ENCODE measurements at places on chromosomes 5 and 9.

DNA sequence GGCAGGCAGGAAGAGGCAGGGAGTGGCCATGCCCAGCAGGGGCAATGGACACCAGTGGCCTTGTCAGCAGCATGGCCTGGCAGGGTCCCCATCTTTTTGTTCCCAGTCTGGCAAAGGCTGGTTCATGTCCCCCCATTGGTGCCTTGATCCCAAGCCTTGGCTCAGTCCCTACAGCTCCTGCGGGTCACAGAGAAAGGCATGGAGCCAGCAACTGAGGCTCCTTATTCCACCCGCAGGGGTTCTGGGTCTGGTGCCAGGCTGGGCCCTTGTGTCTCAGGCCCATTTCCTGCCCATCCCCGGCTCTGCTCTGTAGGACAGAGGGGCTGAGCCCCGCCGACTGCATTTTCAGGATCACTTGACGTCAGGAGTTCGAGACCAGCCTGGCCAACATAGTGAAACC lies 14.0 kb downstream of the TRIM14 start:
- DNase-seq = no peak

GRCh38 chr5:38670066-38670465 lies 113.6 kb upstream of the LIFR start:
- no peak for DNase-seq

DNA sequence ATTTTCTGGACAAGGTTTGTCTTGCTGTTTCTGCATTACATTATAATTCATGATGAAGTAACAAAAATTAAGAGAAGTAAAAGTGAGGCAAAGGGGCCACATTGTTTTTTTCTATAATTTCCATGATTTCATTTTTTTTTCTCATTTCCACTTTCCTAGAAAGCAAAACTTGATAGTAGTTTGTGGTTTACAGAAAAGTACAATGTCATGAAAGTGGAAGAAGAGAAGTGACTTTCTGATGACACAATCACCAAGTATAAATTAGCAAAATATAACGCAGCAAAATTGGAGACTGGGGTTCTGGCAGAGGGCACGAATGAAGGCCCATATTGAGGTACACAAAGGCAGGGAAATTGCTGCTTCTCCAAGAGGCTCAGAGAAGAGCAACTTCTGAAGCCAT lies 5.0 kb upstream of the IFNA14 start:
- DNase-seq = no peak

- no peak for DNase-seq
These were observed 1398.3 kb upstream of the CDH6 start for GRCh38 chr5:29795096-29795652.

- no peak for DNase-seq
These were observed 384.4 kb upstream of the PDE4D start for GRCh38 chr5:60277941-60278340.

- DNase-seq = no peak
These were observed 254.0 kb upstream of the GAS1 start for GRCh38 chr9:87201351-87201751.

- DNase-seq = no peak
These were observed 1.2 kb downstream of the LHX6 start for GRCh38 chr9:122227575-122227900.

- no peak for DNase-seq
These were observed 343 bp upstream of the FANCC start for GRCh38 chr9:95317893-95318211.

DNA sequence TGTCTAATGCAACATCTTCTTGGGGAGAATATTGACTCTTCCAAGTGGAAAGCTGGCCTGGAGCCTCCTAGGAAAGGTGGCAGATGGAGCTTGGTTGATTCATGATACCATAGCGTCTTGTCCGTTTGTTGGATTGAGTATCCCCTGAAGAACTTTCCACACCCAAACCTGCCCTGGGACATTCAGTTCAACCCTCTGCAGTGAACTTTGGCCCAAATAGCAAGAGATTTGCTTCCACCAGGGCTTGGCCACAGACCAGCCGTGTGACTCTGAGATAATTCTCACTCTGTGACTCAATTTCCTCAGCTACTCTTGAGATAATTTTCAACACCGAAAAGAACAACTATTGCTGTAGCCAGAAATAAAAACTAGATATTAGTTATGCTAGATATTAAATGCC lies 108.0 kb upstream of the RAD23B start:
- no peak for DNase-seq

DNA sequence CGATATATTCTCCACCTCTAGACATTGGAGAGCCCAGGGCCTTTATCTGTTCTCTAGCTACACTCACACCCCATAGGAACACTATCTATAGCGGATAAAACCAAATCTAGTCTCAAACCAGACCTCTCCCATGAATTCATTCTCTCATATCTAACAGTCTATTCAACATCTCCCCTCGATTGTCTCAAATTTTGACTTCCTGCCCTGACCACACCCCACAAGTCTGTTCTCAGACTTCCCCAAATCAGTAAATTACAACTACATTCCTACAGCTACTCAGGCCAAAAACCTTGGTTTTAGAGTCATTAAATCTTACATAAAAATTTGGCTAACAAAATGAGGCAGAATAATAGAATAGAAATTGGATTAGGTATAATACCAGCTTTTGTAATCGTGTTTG lies 12.5 kb upstream of the SLC1A3 start:
- no peak for DNase-seq

GRCh38 chr9:98043915-98044314 lies 12.6 kb upstream of the NANS start:
- no peak for DNase-seq

- no peak for DNase-seq
These were observed 256.7 kb downstream of the PARP8 start for GRCh38 chr5:50922942-50923767.

DNA sequence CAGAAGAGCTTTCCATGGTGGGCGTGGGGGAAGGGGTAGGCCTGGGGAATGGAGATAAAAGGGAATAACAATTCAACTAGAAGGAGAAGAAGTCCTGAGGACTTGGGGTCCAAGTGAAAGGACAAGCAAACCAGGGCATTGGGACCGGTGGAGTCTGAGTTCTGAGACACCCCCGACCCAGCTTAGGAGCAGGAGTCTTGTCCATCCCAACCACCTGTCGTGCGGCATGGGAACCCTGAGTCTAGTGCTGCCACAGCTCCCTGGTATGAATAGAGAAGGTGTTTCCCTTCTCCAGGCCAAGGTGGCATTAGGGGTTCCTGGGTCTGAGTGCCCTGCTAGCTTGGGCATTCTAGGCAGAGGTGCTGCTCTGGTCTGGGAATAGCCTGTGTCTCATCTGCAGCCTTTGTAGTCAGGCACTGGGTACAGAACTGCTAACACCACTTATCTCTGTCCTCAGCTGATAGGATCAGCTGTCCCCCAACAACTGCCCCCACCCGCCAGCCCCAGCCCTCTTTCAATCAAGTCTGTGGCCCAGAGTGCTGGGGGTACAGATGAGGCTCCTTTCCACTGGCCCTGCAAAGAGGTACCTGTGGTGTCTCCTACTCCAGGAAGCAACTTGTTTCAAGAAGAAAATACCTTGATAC lies 9.9 kb downstream of the HNRNPAB start:
- no peak for DNase-seq

DNA sequence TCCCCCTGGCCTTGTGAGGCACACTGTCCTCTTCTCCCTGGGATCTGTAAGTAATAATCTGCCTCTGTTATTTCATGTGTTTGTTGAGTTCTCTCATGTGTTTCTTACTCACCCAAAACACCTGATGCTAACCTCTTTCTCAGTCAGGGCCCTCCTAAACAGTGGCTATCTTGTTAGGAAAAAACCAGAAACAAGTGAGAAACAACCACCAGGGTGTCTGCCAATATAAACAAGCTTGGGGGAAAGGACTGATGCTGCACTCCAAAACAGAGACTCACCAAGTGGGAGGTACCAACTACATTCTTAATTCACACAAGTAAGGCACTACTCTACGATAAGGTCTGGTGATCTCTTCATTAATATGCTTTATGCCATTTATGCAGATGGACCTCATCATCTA lies 564.4 kb downstream of the SEMA5A start:
- no peak for DNase-seq

GRCh38 chr5:127830829-127831598 lies 127.8 kb downstream of the CCDC192 start:
- no peak for DNase-seq

GRCh38 chr9:117574099-117574498 lies 130.1 kb upstream of the TLR4 start:
- DNase-seq = no peak

GRCh38 chr9:117697046-117697445 lies 7.2 kb upstream of the TLR4 start:
- DNase-seq = no peak

- no peak for DNase-seq
These were observed 7.1 kb downstream of the NFX1 start for GRCh38 chr9:33297432-33297831.

GRCh38 chr5:76960004-76960625 lies 7.3 kb downstream of the CRHBP start:
- no peak for DNase-seq

DNA sequence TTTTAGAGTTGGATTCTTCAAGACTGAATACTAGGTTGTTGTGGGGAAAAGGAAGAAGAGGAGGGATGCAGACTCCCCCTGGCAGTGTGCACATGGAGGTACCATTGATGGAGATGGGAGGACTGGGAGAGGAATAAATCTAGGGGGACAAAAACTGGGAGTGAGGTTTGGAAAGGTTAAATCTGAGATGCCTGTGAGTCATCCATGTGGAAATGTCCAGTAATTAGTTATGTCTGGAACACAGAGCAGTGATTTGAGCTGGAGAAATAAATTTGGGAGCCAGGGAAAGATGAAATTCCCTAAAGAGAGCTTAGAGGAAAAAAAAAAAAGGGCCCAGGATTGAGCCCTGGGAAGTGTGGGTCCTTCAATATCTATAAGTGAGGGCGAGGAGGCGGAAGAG lies 8.0 kb upstream of the CCIN start:
- DNase-seq = no peak

DNA sequence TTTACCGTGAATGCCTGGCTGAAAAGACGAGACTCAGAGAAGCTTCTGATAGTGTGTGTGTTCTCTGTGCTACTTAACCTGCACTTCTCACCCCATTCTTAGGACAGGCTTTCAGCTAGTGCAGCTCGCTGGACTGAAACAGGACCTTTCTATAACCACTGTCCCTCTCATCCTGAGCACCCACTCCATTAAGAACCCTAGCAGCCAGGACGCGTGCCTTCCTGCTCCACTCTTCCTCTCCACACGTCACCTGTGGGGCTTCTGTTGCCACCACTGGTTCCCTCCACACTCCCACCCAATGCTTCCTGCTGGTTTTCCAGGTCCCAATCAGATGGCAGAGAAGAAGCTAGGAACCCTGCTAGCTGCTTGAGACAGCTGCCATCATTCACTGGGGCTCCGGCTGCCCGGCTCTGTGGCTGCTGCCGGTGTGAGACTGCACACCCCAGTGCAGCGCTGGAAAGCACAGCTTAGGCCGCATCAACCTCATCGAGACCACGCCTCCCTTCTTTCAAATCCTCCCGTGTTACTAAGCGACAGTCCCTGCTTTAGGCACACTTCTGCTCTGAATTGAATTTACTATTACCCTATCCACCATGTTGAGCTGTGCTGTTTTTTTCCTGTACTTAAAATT lies 44.0 kb downstream of the RNF130 start:
- no peak for DNase-seq

DNA sequence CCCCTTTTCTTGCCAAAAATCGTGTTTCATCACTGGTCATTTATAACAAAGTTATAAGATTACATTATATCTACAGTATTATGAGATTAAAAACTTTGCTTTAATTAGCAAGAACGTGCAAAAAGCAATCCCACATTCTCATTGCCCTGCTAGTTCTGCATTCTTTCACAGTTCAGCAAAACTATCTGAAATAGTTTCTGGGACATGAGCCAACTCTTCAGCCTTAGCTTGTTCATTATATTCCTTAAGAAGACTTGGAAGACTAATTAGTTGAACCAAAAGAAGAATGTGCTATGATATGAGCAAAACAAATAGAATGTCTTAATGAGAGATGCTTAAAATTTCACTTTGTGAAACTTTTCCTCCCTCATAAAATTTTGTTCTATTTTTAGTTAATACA lies 76.7 kb downstream of the ITGA1 start:
- DNase-seq = no peak
